RCC 7860 (cell line): ENCODE measurements at places on chromosomes 12 and 14.

DNA sequence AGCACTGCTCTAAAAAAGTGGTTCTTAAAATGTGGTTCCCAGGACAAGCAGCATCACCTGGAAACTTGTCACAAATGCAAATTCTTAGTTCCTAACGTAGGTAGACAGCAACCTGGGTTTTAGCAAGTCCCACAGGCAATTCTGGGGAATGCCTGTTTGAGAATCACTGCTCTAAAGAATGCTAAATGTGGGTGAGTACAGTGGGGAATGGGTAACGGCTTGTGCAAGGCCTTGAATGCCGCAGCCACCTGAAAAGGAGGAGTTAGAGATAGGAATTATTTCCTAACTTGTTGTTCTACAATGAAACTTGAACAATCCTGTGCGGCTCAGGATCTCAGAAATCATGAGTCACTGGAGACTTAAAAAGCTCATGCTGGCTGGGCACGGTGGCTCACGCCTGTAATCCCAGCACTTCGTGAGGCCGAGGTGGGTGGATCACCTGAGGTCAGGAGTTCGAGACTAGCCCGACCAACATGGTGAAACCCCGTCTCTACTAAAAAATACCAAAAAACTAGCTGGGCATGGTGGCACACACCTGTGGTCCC lies 34.9 kb downstream of the GNS start:
- no peak for DNase-seq

DNA sequence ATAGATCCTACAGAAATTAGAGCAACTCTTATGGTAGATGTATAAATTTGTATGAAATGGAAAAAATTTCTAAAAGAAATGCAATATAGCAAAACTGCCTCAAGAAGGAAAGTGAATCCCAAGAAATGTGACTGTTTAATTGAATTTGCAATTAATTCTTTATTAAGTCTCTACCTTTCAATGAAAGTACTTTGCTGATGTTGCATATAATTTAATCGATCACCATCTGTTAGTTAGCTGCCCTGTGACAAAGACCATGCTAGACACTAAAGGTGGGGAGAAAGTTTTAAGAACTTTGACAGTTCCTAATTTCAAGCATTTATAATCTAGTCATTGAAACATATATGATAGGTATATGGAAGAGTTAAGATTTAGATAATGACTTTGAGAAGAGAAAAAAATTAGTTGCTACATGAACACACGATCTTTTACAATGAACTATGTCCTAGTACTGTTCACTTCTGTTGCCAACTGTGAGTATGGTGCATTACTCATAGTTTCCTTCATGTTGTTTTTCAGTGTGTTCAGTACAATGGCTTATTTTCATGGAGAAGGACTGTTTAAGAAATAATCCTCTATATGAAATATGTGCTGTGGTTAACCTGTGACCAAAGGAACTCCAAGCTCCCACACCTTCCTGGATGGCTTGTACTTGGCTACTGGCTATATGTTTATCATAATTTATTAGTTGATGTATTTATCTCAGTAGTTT lies 128.4 kb downstream of the METTL25 start:
- no peak for DNase-seq

DNA sequence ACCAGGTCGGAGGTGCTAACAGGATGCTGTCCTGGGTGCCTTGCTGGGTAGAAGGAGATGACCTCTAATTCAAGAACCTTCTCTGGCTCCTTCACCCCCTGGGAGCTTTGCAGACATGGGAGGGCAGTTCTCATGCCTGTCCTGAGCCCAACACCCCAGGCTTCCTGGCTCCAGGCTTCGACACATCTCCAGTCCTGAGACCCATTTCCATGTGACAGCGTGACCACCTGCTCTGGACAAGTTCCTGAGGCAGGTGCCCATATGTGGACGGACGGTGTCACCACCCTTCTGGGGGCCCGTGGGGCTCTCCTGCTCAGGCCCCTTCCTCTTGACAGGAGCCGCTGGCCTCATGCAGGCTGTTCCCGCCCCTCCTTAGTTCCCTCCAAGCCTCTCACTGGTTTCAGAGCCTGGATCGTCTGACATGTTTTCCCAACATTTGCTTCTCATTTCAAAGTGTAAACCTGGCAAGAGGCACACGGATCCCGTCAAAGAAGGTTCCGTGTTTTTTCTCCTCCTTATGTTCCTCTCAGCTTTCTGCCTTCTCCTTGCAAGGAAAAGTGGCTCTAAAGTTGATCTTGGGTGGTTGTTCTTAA lies 291.9 kb upstream of the RTL1 start:
- DNase-seq: no peak

DNA sequence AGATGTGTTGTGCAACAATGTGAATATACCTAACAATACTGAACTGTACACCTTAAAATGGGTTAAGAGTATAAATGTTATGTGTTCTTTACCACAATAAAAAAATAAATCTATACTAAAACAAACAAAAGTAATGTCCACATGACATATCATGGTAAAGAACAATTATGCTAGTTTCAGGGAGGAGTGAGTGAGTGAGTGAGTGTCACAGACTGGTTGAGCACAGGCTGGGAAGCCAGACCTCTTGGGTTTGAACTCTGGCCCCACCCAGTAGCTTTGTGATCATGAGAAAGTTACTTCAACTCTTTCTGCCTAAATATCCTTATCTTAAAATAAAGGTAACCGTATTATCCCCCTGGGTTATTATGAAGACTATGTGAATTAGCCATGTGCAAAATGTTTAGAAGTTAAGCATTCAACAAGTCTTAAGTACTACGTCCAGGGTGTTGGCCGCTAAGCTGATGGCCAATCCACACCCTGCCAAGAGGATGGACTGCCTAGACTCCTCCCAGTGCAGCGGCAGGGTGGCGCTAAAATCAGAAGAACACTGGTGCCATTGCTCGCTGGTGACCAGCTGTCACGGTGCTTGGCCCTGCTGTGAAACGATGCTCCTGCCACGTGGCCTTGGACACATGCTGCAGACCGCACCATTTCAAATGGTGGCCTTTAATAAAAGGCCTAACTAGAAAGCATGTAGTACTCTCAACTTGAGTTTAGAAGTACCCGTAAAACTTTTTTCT lies 7.3 kb downstream of the SLC2A13 start:
- DNase-seq: no peak

DNA sequence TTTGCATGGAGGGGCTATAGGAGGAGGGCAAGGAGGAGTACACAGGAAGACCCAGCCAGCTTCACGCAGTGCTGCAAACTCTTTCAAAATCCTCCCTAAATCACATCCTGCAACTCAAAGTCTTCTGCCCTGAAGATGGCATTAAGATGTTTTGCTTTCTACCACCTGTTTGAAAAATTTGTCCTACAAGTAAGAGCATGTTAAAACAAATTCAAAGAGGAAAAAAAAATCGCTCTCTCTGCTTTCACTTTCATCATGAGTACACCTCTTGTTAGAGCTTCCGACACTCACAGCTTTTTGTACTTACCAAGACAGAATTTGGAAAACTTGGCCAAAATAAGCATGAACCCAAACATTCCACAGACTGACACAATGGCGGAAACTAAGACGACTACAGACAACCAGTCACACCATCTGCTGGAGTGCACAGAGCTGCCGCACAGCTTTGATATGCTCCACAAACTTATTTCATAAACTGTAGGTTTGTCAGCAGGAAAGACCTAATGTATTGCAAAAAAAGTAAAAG lies 21.3 kb downstream of the GCH1 start:
- no peak for DNase-seq

GRCh38 chr12:13023811-13024530 lies 20.2 kb upstream of the FAM234B start:
- DNase-seq: no peak

DNA sequence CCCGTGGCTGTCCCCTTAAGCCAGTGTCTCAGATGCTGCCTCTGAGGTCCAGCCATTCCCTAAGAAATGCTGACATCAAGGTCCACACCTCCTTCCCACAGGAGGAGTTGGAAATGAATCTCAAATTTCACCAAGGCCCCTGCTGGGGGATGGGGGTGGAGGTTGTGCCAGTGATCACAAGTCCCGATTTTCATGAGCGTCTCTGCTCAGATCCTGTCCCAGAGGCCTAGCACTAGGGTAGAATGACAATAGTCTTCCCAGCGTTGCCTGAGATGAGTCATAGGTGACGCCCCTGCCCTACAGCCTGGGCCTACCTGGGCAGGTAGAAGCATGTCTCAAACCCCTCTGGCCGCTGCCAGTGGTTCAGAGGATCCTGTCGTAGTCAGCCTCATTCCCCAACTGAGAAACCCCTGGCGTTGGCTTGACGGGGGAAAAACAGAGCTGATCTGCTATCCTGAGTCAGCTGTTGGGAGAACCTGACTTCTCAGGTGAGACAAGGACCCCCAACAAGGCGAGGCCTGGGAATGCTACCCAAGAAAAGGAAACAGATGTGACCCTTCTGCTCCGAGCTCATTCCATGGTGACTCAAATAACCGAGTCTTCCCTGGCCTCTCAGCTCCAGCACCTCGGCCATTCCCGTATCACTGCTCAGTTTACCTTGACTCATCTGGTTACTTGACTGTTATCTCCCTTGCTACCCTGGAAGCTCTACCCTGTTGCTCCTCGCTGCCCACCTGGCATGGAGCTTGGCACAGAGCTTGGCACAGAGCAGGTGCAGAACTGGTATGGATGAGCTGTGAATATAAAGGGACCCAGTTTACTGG lies 21.8 kb upstream of the SPPL3 start:
- no peak for DNase-seq
